Left ventricle myocardium inferior (tissue), 1 donor: ENCODE measurements at places on chromosomes 11 and 22. TPM values are rescaled to one million over a fixed set of nuclear protein-coding genes. Genes with fewer than 3 reads are reported as not detected.
A peak's percentile ranks its signal among the peaks of the same experiment; 100 is the strongest.

- H3K4me3 ChIP-seq: no peak overlapping the region
- no peak for DNase-seq
- peaks cover 66% of the 10 kb centered on the region for H3K4me1 ChIP-seq
These were observed 167.0 kb upstream of the RASSF10 start for GRCh38 chr11:12841946-12842630.

- H3K4me1 ChIP-seq: peaks cover 19% of the 10 kb centered on the region
- DNase-seq: no peak
- H3K27me3 ChIP-seq: no peaks in the 10 kb centered on the region
These were observed 8.8 kb upstream of the ST14 start for GRCh38 chr11:130150790-130151189.

- no peak for DNase-seq
- H3K4me1 ChIP-seq: peaks cover 65% of the 10 kb centered on the region
- H3K36me3 ChIP-seq: peaks cover 36% of the 10 kb centered on the region
- H3K4me3 ChIP-seq: no peak overlapping the region
- H3K27me3 ChIP-seq: no peaks in the 10 kb centered on the region
These were observed 37.6 kb upstream of the PARVG start for GRCh38 chr22:44143105-44143474.

- H3K4me1 ChIP-seq: peaks cover 13% of the 10 kb centered on the region
- no peak for DNase-seq
- no peaks in the 10 kb centered on the region for H3K36me3 ChIP-seq
- peak overlapping the region; percentile 45 for H3K27ac ChIP-seq
These were observed 49.7 kb upstream of the BIRC3 start for GRCh38 chr11:102267609-102268008.

DNA sequence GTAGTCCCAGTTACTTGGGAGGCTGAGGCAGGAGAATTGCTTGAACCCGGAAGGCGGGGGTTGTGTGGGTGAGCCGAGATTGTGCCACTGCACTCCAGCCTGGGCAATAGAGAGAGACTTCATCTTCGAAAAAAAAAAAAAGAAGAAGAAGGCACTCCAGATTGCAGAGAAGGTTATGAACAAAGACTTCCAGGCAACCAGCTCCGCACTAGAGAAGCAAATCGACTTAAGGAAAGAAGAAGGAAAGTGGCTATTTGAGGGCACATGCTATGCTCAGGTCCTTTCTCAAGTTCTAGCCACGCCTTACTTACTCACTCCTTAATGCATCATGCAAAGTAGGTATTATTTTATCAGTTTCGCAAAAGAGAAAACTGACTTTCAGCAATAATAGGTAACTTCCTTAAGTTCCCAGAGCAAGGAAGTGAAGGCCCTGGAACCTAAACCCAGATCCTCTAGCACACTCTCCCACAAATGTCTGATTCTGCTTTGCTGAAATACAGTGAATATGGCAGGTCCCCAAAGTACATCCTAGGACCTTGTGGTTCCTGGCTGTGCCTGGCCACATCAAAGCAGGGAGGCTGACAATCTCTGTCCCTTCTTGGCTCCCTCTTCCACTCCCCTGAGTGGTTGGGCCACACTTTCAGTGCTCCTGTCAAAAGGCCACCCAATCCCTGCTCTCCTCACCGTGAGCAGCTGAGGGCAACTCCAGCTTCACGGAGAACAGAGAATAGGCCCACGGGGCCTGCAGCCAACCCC lies 14.2 kb downstream of the CD3E start:
- DNase-seq: no peak
- peaks cover 19% of the 10 kb centered on the region for H3K27me3 ChIP-seq
- H3K27ac ChIP-seq: no peak overlapping the region
- H3K4me3 ChIP-seq: no peak overlapping the region
- H3K36me3 ChIP-seq: no peaks in the 10 kb centered on the region

Gene CCDC117
- total RNA-seq: 10.1 TPM

Gene CENPM
- 0.47 TPM for total RNA-seq
